ENCODE measurements at places on chromosomes 12 and 14. TPM values are rescaled to one million over a fixed set of nuclear protein-coding genes. Genes with fewer than 3 reads are reported as not detected.

GRCh38 chr12:29818916-29819623, 35.3 kb upstream of the TMTC1 start:
- H3K27me3 ChIP-seq: no peaks in the 10 kb centered on the region

- no peak for DNase-seq
- H3K4me3 ChIP-seq: no peak overlapping the region
- no peaks in the 10 kb centered on the region for H3K4me1 ChIP-seq
- H3K27ac ChIP-seq: no peak overlapping the region
- H3K27me3 ChIP-seq: no peaks in the 10 kb centered on the region
- no peaks in the 10 kb centered on the region for H3K36me3 ChIP-seq
These were observed 283.0 kb upstream of the RTL1 start for GRCh38 chr14:101186544-101186943.

DNA sequence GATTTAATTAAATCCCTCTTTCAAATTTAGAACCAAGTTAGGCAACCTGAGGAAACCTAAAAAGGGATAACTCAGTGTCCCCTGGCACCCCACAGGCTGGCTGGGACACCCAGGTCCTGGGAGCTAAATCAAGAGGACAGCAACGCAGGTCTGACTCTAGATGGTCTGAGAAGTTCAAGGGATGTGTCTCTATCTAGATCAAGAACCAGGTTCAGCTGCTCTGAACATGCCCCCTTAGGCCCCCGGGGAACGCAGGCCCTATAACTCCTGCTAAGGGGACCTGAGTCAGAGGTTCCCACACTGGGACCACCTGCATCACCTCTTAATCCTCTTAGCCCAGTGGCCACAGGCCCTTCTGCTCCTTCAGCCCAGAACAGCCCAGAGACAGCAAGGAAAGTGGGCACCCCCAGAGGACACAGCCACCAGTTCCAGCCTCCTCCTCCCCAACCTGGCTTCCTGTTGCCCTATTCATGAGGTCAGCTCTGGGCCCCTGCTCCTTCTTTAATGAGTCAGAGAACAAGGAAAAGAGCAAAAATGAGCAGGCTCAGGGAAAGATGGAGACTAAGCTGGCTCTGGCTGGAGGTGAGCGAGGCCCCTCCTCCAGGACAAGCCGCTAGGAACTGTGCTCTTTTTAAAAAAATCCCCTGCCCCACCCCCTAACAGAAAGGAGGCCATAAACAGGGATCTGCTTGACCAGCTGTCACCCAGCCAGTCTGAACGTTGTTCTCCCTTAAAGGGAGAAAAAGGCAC, 10.8 kb downstream of the PITPNM2 start:
- no peak for DNase-seq
- H3K4me1 ChIP-seq: no peaks in the 10 kb centered on the region
- peak overlapping the region; percentile 75 for H3K27ac ChIP-seq
- H3K36me3 ChIP-seq: no peaks in the 10 kb centered on the region
- no peak overlapping the region for H3K4me3 ChIP-seq

DNA sequence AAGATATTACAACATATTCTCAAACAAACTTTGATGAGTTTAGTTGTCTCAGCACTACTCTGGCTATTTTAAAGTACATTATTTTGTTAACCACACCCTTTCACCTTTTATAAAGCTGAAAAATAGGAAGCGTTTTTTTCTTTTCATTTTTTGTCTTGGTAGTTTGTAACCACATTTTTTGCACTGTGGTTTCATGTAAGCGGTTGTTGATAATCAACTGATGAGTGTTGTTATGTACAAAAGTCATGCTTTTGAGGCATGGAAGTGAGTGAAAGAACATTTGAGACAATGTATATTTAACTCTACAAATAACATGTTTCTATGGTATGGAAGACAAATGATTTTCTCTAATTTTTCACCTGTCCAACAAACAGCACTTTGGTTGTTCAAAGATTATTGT, 52.1 kb upstream of the ATP2B1 start:
- no peak for DNase-seq
- H3K36me3 ChIP-seq: no peaks in the 10 kb centered on the region
- H3K27ac ChIP-seq: no peak overlapping the region
- H3K27me3 ChIP-seq: no peaks in the 10 kb centered on the region
- no peaks in the 10 kb centered on the region for H3K4me1 ChIP-seq

Gene SALL2
- 11.7 TPM for total RNA-seq

DNA sequence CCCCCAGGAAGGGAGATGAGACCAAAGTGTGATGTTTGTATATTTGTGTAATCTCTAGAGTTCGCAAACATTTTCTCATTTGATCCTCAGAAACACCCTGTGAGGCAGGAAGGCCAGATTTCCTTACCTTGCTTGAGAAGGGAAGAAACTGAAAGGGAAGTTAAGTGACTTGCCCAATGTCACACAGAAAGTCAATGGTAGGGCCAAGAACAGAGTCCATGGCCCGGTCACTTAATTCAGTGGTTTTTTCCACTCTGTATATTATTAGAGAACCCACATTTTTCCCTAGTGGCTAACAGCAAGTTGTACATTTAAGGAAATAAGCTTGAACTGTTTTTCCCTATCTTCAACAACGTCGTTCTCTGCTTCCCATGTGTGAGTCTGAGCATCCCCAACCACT, 25.6 kb upstream of the CHPT1 start:
- peaks cover 5% of the 10 kb centered on the region for H3K4me1 ChIP-seq
- H3K27ac ChIP-seq: no peak overlapping the region
- H3K4me3 ChIP-seq: no peak overlapping the region
- H3K27me3 ChIP-seq: no peaks in the 10 kb centered on the region
- DNase-seq: no peak

DNA sequence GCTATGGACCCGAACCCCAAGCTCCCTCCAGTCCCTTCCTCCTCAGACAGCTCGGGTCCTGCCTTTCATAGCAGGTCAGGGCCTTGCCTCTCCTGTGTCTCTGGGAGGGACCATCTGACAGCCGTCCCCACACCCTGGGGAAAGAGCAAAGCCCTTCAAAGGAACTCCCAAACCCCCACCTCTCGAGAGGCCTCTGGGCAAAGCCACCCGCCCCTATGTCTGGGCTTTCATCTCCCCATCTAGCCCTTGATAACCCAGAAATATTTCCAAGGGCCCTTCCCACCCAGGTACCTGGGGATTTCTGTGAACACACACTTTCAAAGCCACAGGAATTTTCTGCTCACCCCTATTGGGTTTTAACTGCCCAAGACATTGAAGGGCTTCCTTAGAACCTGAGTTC, 32.1 kb downstream of the SNRNP35 start:
- no peak overlapping the region for H3K4me3 ChIP-seq
- no peaks in the 10 kb centered on the region for H3K27me3 ChIP-seq
- H3K27ac ChIP-seq: no peak overlapping the region
- no peak for DNase-seq

DNA sequence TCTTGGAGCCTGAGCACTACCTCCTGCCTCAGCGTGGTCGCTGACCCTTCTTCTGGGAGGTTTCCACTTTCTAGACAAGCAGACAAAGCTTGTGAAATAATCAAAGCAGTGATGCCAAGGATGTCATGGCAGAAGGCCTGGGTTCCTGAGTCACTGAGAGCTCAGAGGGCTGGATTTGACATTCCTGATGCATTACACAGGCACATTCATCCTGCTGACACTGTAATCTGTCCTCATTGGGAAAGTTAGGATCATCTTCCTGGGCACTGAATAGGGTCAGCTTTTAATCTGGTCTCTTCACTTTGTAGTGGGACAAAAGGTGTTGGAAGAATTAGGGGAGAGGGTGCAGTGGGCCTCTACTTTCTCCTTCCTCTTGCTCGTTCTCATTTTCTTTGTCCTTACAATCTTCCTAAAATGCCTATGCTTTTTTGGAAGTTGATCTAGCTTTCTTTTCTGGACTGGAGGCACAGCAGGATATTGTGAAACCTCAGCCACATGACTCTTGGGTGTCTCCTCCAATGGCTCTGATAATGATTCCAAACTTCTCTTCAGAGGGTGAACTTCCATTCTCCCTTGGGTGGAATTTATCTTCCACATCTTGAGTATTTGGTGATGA, 29.6 kb downstream of the EEA1 start:
- no peak overlapping the region for H3K4me3 ChIP-seq
- peak overlapping the region; percentile 66 for H3K27ac ChIP-seq
- no peaks in the 10 kb centered on the region for H3K36me3 ChIP-seq
- H3K4me1 ChIP-seq: peaks cover 9% of the 10 kb centered on the region

DNA sequence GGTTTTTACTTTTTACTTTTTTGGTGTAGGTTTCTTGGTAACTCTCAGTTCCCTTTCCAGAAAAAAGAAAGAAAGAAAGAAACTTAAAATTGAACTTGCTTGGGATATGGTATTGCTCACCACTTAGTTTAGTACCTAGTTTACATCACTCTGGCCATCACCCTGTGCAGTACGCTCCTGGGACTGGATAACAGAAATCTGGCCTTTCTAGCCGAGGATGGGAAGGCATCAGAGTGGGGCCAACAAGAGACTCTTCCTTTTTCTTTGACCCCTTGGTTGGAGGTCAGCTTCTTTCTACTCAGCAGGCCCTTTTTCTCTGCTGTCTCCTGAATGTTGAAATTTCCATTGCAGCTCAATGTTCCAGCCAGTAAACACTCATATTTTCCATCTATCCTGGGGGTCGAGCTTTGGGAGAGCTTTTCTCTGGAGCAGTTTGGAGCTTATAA, 156.6 kb downstream of the TGFB3 start:
- DNase-seq: no peak
- peak overlapping the region; percentile 58 for H3K27ac ChIP-seq
- H3K4me3 ChIP-seq: no peak overlapping the region
- H3K27me3 ChIP-seq: no peaks in the 10 kb centered on the region
- no peaks in the 10 kb centered on the region for H3K4me1 ChIP-seq

Gene PMCH
- total RNA-seq: not detected

DNA sequence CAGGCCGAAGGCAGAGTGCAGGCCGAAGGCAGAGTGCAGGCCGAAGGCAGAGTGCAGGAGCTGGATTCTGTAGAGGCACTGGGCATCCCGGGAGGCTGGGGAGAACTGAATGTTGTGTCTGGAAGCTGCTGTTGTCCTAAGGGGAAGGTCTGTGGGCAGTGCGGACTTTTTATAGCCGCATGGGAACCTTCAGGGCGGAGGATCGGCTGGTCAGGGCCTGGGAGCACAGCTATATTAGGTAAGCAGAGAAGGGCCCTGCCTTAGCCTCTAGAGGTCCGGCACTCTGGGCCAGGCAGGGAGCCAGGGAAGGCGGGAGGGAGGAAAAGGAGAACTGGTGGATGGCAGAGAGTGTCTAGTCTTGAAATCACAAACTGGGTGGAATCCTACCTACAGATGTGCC, 14.2 kb downstream of the CABP1 start:
- no peak overlapping the region for H3K27ac ChIP-seq
- H3K4me3 ChIP-seq: no peak overlapping the region
- peaks cover 24% of the 10 kb centered on the region for H3K27me3 ChIP-seq
- H3K4me1 ChIP-seq: no peaks in the 10 kb centered on the region
- DNase-seq: peak; percentile 23

GRCh38 chr12:52600941-52601481, at the start of gene KRT72:
TSS of gene KRT72 (minus strand) at chr12:52601463. CDS start at chr12:52601452, 11 bp downstream.
- H3K27me3 ChIP-seq: peaks cover 40% of the 10 kb centered on the region
- peaks cover 5% of the 10 kb centered on the region for H3K4me1 ChIP-seq
- DNase-seq: no peak
- H3K36me3 ChIP-seq: no peaks in the 10 kb centered on the region
- H3K4me3 ChIP-seq: no peak within 1 kb of the TSS
- no peak within 1 kb of the TSS for H3K27ac ChIP-seq

DNA sequence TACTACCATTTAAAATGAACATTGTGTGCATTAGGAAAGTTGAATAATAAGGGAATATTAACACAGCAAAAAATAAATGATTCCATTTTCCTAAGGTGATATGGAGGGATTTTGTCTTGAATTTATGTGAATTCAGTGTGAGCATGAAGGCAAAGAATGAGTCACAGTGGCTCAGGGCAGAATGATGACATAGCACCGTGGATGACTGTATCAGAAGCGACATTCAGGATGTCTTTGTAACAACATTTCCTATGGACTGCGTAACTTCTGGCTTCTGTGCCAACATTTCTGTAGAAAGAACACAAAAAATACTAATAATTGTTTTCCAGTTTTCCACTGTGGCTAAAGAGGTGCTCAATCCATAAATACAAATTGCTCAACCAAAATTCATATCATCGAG, 54.6 kb downstream of the TTC8 start:
- DNase-seq: no peak
- no peaks in the 10 kb centered on the region for H3K36me3 ChIP-seq
- H3K4me1 ChIP-seq: no peaks in the 10 kb centered on the region
- H3K4me3 ChIP-seq: no peak overlapping the region

Gene ITGA5
- 145 TPM for total RNA-seq

Gene ANKRD13A
- total RNA-seq: 61.4 TPM

Gene DDN
- not detected for total RNA-seq

DNA sequence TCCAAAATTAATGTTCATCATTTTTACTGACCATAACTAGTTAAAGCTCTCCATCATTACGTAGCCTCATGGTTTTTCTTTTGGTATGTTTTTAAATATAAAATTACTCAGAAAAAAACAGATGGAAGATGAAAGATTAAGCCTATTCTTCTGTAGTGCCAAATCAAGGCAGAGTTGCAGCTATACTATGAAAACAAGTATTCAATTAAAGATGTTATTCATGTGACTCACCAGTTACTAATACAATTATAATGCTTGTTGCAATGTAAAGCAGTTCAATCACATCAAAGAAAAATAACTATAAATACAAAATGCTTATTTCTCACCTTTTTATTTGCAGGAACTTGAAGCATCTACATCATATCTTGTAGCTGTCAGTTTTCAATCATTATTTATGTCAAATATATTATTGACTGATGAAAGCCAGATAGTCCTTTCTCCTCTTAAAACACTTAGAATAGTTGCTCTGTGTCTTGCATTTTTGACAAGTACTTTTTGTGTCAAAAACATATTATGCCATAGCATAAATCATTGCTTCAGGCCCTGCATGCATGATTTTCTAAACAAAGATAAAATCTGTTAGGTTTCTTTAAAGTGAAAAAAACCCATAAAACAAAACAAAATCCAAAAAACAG, 36.0 kb upstream of the TRHDE start:
- DNase-seq: no peak
- H3K27ac ChIP-seq: no peak overlapping the region
- no peaks in the 10 kb centered on the region for H3K27me3 ChIP-seq
- H3K4me1 ChIP-seq: no peaks in the 10 kb centered on the region
- no peak overlapping the region for H3K4me3 ChIP-seq
- H3K36me3 ChIP-seq: no peaks in the 10 kb centered on the region

DNA sequence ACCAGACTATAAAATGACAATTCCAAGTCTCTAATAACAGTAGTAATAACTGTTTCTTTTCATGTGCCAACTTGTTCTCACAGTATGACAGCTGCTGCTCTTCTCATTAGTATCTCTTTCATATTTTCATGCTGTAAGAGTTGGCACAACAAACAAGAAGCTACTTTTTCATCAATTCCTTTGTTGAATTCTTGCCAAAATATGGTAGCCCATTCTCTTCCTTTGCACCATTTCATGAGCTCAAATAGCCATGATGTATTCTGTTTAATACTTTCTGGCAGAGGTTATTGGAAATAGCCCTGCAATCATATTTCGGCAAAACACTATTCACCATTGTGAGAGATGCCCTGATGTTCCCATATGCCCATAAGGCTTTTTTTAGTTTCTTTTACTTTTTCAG, 1100.7 kb downstream of the TRHDE start:
- H3K4me1 ChIP-seq: no peaks in the 10 kb centered on the region
- H3K4me3 ChIP-seq: no peak overlapping the region
- H3K36me3 ChIP-seq: no peaks in the 10 kb centered on the region
- no peak overlapping the region for H3K27ac ChIP-seq
- H3K27me3 ChIP-seq: no peaks in the 10 kb centered on the region

Gene PLEKHA5
- total RNA-seq: 21.4 TPM

Gene PTPN6
- total RNA-seq: 11.9 TPM

- H3K36me3 ChIP-seq: no peaks in the 10 kb centered on the region
- H3K4me1 ChIP-seq: peaks cover 10% of the 10 kb centered on the region
- no peak for DNase-seq
- no peak overlapping the region for H3K27ac ChIP-seq
- H3K4me3 ChIP-seq: no peak overlapping the region
These were observed 7.6 kb upstream of the CCDC85C start for GRCh38 chr14:99611646-99612045.

All from tibial nerve (tissue), 4 donors.